ENCODE measurements at places on chromosomes 1 and 21. TPM values are rescaled to one million over a fixed set of nuclear protein-coding genes. Genes with fewer than 3 reads are reported as not detected.

C1orf53 gene
- 2.4 TPM for total RNA-seq

SERPINC1 gene
- not detected for total RNA-seq

TMEM82 gene
- total RNA-seq, result not detected

CCDC185 gene
- not detected for total RNA-seq

OR10Z1 gene
- total RNA-seq, result not detected
